ENCODE measurements at places on chromosomes 1 and 21.
A peak's percentile ranks its signal among the peaks of the same experiment; 100 is the strongest.

GRCh38 chr1:106613068-106613467, 443.4 kb upstream of the PRMT6 start:
- DNase-seq = no peak

- DNase-seq = no peak
Observed at GRCh38 chr1:78088015-78088414, 42.2 kb downstream of the GIPC2 start.

DNA sequence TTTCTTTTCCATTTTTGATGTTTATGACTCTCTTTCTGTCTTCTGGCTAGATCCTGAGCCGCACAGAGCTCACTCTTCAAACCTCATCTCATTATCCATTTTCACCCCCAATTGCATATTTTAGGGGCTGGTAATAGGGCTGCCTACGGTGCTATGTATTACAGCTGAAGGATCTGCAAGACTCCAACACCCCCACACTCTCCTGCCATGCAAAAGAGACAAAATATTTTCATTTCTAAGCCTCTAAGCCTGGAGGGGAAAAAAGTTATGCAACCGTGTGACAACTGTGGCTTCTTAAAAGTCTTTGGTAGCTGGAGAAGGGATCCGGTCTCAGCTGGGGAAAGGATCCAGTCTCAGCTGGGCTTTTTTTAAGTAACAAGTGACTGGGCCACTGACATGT, 311.6 kb downstream of the NPHP4 start:
- DNase-seq = no peak

- no peak for DNase-seq
Observed at GRCh38 chr1:41650028-41650880, 165.8 kb upstream of the EDN2 start.

DNA sequence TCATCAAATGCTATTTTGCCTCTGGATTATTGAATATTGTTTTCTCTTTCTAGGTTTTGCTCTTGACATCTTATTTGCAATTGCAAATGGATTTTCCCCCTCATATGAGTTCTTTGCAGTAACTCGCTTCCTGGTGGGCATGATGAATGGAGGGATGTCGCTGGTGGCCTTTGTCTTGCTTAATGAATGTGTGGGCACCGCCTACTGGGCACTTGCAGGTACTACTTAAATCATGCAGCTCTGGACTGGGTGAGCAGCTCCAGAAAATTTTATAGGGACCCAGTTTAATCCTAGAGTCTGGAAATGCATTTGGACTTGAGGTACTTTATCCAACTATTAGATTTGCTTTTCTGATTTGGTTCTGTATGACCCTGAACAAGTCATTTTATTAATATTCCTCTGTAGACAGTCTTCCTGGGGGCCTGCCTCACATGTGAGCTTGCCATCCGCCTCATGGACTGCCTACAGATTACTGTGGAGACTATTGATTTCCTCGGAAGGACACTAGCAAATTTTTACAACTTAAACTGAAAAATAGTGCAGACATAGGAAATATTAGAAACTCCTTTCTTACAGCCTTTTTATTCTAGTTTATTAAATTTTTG, 44.5 kb downstream of the SLC22A15 start:
- DNase-seq = peak; percentile 18

DNA sequence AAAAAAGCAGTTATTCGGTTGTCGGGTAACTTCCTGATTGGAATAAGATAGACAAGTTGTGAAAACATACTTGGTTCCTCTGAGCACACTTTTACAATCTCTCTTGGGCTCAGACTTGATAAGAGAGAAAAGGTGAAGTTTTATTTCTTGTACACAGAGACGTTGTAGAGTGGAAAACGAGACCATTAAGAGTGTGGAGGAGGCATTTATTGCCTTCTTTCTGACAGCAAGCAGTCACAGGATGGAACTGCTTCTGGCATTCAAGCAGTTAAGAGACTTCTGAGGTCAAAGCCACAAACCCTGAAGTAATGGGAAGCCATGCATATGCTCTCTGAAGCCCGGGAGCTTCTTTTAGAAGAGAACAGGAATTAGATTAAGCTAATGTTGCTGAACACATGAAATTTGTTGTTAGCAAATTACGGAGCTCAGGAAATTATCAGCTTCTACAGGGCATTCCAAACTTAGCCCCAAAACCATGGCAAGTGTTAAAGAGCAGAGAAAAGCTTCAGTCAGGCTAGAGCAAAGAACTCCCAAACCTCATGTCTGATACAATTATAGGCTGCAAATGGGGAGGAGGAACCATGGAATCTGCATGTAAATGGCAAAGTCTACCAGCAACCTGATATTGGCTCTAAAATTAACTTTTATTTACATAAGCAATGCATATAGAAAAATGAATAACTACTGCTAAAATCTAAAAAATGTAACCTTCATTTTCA, 26.0 kb downstream of the S1PR1 start:
- no peak for DNase-seq

DNA sequence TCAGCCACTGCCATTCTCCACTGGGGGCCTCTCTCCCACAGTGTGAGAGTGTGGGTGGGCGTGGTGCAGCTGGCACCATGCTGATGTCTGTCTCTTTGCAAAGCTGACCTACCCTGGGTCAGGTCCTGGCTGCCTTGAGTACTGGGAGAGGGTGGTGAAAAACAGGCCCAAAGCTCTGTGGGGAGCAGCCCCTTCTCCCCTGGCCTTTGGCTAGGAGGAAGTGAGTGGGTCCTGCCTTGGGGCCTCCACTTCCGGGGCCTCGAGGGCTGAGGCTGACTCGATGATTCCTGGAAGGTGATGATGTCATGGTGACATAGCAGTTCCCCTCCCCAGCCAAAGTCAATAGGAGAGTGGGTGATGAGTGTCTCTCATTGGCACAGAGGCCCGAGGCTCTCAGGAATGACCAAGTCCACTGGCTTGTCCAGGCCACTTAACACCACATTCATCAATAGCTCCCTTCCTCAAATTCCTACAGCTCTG, 53.0 kb downstream of the IER5 start:
- DNase-seq = no peak

DNA sequence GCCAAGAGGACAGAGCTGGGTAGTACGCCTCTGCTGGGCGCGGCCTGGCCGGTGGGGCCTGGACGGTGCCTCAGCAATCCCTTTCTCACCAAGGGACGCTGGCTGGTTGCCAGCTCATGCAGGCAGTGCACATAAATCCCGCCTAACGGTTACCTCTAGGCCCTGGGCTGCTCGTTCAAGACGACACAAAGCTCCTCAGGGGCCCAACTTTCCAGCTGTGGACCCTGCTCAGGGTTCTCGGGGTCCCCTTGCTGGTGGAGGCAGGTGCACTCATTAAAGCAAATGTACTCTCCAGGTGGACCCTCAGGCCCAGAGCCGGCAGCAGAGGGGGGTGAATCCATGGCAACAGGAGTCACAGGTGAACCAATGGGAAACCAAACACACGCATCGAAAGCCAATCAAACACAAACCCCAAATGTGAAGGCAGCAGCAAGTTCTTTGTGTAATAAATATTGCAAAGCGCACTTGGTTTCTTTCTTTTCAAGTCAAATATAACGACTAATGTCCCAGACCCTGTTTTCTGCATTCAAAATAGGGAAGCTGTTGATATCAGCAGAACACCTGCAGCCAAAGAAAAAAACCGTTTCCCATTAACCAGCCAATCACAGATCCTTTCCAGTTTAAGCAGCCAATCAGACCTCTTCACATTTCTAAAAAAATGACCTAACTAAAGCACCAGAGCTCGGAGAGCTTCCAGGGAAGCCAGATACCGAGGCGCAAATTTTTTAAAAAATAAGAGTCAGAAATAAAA, 26.1 kb upstream of the CLSTN1 start:
- DNase-seq = no peak

DNA sequence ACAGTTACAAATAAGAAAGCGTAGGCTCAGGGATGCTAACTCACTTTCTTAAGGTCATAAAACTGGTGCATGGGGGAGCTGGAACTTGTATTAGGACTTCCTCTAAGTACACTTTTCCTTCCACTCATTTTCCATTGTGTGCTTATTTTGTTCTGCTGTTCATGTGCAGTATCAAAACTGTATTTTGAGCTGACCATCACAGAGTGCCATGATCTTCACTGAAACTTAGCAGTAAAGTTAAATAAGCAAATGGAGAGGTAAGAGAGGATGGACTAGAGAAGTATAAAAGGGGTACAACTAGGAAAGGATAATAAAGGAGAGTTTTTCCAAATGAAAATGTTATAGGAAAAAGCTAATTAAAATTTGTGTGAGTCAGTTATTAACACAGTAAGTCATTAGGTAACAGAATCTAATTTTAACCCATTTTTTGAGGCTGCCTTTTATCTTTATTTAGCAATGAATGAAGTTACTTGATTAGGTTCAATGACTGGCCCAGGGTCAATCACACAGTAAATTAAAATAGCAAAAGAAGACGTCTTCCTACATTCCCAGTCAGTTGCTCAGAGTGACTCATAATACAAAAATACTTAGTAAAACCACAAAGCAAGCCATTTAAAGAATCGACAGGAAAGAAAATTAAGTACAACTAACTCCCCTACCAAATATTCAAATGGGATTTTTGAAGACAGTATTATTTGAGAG, 165.8 kb upstream of the C1orf105 start:
- peak; percentile 37 for DNase-seq

DNA sequence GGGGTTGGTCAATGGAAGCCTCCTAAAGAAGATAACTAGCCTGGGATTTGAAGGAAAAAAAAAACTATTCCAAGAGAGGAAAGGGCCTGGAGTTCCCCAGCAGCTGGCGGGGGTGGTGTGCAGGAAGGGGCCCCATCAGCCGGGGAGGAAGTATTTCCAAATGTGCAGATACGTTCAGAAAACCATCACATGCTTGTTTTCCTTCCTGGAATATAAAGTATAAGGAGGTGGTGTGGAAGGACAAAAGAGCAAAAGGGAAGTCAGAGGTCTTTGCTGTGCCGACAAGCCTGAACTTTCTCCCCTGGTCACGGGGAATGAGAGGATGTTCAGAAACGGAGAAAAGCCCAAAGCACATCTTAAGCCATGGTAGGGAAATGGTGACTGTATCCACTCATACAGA, 72.0 kb upstream of the BACE2 start:
- DNase-seq = no peak

- DNase-seq = no peak
Observed at GRCh38 chr1:201760516-201760915, 68.4 kb upstream of the IPO9 start.

DNA sequence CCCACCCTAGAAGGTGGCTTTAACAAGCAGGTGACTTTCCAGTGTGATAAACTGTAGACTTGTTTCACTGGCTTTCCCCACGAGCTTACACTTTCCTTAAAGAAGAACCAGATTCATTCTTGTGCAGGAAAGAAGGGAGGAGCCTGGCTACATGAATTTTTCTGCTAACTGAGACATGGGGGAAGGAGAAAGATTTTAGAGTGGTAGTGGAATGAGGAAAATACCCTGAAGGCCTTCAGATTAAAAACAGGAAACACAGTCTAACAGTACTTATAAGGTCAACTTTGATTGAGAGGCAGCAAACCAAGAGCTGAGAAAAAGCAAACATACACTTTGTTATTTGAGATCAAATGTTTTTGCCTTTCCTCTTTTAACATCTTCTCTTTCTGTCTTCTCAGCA, 640.9 kb upstream of the PLXNA2 start:
- peak; percentile 10 for DNase-seq

DNA sequence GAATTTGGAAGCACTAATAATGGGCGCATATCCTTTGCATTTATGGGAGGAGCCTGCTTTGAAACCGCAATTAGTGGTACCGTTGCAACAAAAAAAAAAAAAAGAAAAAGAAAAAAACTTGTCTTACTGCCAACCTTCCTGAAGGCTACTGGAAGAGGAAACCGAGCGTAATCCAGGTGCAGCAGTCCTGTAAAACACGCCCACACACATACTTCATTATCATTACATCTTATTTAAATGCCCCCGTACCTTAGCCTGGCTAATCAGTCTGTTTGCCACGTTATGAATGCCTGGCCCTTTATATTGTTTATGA, 686 bp upstream of the ZNF281 start:
- DNase-seq = no peak

- no peak for DNase-seq
Observed at GRCh38 chr1:58529284-58529683, 17.2 kb downstream of the OMA1 start.

DNA sequence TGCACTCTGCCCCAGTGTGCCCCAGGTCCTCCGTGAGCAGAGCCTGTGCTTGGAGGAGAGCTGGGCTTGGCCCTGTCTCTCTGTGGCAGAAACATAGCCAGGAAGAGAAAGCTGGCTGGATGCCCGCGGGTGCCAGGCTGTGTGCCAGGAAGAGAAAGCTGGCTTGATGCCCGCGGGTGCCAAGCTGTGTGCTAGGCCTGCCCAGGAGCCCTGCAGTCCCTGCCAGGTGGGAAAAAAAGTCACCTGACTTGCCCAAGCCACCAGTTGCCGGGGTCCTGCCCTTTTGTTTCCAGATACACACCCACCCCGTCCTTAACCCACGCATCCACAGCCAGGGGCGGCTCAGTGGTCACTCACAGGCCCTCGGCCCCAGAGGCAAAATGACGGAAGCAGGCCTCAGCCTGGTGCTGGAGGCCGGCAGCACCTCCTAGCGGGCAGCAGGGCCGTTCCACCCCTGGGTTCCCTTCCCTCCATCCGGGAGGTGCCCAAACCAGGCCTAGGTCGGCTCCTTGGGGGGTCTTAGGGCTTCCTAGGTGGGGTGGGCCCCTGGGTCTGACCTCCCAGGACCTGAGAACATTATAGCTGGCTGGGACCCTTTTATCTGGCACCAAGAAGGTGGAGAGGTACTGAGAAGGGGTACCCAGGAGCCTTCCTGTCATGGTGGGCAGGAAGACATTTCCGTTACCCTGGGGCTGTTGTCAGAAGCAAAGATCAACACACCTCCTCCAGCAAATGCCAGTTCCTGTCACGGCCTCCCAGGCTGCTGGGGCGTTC, 9.1 kb downstream of the ITGB2 start:
- DNase-seq = no peak

GRCh38 chr1:77834771-77835334, 53.6 kb upstream of the NEXN start:
- DNase-seq = no peak

DNA sequence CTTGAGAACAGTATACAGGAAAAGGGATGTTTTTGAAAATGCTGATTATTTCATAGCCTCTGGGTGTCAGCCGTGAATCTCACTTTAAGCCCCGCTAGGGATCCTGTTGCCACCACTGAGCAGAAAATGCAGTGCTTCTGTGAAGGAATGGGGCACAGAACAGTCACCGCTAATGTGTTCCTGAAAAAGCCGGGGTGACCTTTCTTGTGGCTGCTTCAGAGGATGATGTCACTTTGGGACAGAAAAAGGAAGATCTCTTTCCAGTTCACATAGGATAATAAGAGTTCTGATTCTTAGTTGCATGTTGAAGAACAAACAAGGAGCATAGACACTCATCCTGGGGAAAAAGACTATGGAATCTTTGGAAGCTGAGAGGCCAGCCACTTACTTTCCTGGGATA, 349.6 kb downstream of the DISC1 start:
- DNase-seq = no peak

DNA sequence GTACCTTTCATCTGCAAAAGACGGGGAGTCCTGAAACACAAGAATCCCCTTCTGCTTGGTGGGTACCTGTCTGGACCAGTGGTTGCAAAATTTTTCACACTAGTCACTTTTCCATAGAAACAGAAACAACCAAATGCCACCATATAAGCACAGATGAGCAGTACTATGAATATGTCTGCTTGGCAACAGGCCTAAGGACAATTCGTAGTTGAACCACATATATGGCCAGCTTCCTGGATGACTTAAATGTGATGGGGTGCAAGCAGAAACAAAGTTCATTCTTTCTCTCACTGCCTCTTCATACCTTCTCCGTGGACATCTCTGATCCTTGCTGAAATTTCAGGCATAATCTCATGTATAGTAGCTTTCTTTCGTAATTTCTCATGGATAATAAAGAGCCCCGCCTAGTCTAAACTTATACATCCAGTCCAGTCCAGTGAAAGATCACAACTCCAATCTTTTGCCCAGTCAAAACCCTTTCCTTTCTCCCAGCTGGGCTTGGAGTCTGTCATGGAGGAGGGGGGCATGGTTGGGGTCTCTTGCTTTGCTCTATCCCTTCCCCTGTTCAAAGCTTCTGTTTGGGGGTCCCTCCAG, 7.0 kb downstream of the FCAMR start:
- DNase-seq = no peak

Data from glomerular endothelial cell (primary cell).